ENCODE measurements at places on chromosomes 13 and 19.

GRCh38 chr19:42442833-42443232, at the start of gene CXCL17:
Gene CXCL17 (minus strand): TSS chr19:42442946. CDS start chr19:42442832, 114 bp downstream.
- DNase-seq: no peak

- peak; percentile 61 for DNase-seq
Measured at GRCh38 chr13:112254900-112255299, 121.3 kb upstream of the SPACA7 start.

DNA sequence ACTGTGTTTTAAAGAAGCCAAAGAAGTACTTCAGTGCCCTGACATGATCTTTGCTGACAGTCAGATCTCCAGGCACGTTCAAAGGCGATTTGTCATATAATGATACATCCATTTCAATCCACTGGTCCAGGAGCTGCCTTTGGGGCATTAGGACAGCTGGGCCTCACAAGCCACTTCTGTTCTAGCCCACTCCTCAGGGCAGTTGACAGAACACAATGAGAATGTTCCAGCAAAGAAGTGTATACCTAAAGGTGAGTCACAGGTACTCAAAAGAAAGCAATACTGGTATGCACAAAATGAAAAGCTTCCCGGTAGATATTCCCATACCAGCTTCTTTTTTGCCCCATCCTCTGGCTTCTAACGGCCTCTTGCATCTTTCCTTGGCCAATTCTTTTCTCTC, 12.5 kb upstream of the MAP3K10 start:
- no peak for DNase-seq

DNA sequence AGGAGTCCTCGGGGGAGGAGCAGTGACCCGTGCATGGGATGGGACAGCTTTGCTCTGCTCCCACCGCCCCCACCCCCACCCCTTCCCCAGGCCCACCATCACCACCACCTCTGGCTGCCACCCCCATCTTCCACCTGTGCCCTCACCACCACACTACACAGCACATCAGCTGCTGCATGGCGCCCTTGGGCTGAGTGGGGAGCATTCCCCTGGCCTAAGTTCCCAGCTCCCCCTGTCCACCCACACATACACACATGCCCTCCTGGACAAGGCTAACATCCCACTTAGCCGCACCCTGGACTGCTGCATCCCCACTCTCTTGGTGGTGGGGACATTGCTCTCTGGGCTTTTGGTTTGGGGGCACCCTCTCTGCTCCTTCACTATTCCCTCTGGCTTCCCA, 46.2 kb upstream of the SGCG start:
- no peak for DNase-seq

DNA sequence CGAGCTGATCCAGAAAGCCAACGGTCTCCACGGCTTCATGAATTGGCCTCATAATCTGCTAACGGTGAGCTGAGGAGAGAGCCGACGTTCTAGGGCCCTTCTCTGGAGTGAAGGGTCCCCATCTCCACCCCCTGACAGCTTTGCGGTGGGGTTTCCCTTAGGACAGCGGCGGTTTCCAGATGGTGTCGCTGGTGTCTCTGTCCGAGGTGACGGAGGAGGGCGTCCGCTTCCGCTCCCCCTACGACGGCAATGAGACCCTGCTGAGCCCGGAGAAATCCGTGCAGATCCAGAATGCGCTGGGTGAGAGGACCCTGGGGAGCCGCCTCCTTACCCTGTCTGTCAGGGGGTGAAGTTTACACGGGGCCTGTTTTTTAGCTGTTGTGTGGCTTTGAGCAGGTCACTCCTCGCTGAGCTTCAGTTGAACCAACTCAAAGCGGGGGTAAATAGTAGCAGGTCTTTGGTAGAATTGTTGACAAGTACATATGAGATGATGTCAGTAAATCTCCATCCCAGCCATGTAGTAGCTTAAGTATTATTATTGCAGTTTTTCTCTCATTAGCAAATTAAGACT, 801 bp downstream of the QTRT1 start:
- DNase-seq: no peak

- no peak for DNase-seq
Measured at GRCh38 chr19:40219721-40220276, 1.6 kb upstream of the TTC9B start.

DNA sequence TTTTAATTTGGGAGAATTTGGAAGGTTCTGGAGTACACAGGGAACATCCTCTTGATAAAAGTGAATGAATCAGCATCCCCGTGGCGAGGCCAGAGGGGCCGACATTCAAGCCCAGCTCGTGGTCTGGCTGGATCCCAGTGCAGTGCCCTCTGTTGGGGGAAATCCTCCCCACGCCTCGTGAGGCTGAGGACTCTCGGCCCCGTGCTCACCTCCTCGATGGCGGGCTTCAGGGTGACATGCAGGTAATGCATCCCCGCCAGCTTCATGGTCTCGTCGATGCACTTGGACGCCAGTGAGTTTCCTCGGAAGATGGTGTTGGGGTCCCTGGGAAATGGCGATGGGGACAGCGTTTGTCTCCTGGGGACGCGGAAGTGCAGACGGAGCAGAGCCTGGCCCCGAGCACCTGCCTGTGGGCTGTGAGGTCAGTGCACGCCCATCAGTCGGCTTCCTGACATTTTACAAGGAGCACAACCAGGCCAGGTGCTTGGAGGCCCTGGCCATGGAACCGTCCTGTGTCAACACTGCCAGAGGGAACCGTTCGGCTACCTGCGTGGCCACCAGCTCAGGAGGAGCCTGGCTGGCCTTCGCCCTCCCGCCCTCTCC, 43.3 kb upstream of the C13orf46 start:
- no peak for DNase-seq

GRCh38 chr13:47135800-47136503, 239.1 kb upstream of the HTR2A start:
- no peak for DNase-seq

- no peak for DNase-seq
Measured at GRCh38 chr19:45739498-45740439, 6.5 kb downstream of the MEIOSIN start.

GRCh38 chr13:110017379-110017778, 231.0 kb upstream of the IRS2 start:
- DNase-seq: no peak

DNA sequence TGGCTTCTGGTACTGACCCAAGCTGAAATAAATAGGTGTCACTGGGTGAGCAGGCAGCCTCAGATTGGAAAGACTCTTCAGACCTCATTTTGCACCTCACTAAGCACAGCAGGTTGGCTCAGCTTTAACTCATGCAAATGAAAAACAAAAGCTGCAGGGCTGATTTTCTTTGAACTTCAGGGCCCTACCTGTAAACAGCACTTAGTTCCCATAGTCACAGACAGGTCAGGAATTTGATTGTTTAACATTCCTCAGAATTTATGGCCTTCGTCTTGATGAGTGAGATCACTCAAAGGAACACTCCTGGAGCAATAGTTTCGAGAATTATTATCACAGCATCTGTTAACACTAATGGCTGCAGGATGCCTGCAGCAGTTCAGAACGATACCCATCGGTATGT, 718.5 kb downstream of the EFNB2 start:
- no peak for DNase-seq

DNA sequence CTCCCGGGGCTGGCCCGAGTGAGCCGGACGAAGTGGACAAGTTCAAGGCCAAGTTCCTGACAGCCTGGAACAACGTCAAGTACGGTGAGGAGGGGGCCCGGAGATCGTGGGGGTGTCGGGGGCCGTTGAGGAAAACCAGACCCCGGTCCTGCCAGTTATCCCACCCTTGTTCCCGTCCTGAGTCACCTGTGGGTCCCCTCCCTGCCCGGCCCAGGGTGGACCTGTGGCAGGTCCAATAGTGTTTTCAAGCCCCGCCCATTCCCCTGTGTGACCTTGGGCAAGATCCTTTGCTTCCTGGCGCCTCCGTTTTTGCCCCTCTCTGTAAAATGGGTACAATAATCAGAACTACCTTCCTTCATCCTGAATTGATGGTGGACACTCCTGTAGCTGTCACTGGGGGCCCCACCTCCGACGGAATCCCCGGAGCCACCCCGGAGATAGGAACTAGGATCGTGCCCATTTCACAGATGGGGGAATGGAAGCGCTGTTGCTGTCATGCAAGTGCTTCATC, 593 bp downstream of the ATG4D start:
- no peak for DNase-seq

DNA sequence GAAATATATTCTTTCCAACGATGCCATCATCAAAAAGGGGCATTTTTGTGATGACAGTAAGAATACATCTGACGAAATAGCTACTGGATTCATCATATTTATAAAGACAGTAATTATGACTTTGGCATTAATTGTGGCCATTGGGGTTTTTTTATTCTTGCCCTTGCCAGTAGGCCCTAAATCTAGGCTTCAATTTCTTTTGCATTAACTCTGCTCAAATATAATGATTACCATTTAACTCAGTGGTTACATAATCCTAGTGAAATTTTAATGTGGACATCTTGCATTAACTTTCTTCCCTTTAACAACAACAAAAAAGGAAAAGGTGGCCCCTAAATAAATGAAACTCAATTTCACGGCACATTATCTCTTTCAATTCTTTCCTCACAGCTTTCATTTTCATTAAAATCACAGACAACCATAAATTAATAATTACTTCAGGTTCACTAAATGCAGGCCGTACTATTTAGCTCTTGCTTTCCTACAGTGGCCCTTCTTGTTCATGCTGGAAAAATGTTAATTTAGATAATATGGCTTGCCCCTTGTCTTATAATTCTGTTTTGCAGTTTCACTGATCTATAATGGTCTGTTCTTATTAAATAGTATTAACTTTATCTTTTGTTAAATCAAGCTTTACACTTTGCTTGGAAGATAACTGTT, 615.6 kb downstream of the DACH1 start:
- DNase-seq: no peak

DNA sequence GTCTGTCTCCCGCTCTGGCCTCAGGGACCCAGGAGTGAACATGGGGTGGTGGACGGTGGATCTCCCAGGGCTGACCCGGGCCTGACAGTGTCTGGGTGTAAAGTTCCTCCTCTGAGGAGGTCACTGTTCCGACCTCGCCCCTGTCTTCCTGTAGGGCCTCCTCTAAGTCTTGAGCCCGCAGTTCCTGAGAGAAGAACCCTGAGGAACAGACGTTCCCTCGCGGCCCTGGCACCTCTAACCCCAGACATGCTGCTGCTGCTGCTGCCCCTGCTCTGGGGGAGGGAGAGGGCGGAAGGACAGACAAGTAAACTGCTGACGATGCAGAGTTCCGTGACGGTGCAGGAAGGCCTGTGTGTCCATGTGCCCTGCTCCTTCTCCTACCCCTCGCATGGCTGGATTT, at the start of gene SIGLEC9:
Gene SIGLEC9 (plus strand): TSS at position 178 of the 400 bp plus-strand sequence. CDS start 69 bp downstream, at position 247.
- DNase-seq: no peak

GRCh38 chr13:37667702-37668101, 69.1 kb upstream of the POSTN start:
- no peak for DNase-seq

- no peak for DNase-seq
Measured at GRCh38 chr19:46515879-46516350, 20.2 kb upstream of the PNMA8B start.

DNA sequence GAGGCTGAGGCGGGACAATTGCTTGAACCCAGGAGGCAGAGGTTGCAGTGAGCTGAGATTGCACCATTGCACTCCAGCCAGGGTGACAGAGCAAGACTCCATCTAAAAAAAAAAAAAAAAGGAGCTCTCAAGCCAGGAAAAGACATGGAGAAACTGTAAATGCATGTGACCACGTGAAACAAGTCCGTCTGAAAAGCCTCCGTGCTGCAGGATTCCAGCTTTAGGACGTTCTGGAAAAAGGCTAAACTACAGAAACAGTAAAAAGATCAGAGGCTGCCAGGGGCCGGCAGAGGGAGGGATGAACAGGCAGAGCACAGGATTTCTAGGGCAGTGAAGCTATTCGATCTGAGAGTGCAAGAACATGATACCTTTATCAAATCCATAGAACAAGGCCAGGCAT, 40.7 kb upstream of the NDUFS7 start:
- no peak for DNase-seq

GRCh38 chr19:246551-246950, 44.7 kb downstream of the PLPP2 start:
- DNase-seq: no peak

DNA sequence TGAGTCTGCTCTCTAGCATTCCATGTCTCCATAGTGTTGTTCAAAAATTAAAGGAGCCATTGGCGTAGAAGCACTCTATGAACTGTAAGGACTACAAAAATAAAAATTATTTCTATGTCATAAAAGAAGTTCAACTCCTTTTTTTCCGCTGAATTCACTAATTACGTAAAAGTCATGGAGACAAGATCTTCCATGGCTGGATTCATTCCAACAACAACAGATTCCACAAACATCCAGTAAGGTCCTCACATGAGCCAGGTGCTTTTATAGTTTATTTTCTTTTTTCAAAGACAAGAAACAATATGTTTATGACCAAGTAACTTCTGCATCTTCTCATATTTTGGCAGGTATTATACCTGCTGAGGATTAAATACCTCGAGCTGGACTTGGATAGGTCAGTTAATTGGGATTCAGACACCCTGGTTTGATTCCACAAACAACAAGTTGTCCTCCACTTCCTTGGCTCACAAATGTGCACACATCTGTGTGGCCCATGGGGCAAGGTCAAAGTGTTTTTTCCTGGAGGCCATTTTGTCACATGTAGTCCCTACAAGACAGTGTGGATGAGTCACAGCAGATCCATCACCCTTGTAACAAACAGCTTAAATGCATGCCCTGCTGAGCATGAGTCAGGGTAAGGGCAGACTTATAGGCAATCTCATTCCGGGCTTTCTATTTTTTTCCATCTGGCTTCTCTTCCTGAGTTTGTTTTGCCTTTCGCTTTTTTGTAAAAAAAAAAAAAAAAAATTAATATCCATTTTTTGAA, 475.6 kb downstream of the COG6 start:
- DNase-seq: no peak

DNA sequence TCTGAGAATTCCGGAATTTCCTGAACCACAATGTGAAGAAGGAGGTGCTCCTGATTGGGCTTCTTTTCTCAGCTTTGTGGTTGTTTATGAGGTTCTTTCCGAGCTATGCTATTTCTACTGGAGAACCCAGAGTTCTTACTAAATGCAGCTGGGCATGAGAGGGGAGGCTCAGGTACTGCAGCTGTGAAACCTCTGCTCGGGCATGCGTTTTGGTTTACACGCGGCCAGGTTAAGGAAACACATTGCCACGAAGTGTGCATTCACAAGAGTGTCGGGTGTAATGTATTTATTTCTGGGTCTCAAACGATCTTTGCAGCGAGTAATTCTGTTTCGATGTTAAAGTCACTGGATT, 661 bp upstream of the MIR17HG start:
- no peak for DNase-seq

GRCh38 chr13:30331331-30331771, 24.0 kb upstream of the KATNAL1 start:
- no peak for DNase-seq

- no peak for DNase-seq
Measured at GRCh38 chr13:21672796-21673538, 2.1 kb downstream of the FGF9 start.

GRCh38 chr19:32097620-32098019, 247.8 kb upstream of the ZNF507 start:
- DNase-seq: no peak

Data from vagina (tissue), 2 donors.